ENCODE measurements at places on chromosomes 2 and 18. TPM values are rescaled to one million over a fixed set of nuclear protein-coding genes. Genes with fewer than 3 reads are reported as not detected.

DNA sequence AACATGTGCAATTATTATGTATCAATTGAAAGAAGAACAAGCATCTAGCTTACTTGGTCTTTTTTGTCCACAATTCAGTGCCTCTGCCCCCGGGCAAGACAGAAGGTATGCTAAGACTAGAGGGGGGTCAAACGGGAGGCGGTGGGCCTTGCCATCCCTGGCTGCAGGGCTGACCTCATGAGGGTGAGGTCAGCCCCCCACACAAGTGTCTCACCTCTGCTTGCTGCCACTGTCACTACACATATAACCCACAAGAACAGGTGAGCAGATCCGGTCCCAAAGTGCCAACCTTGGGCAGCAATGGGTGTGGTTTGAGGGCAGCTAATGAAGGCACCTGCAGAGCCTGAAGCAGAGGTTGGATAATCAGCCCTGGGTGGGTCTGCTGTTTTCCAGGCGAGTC, 71.5 kb downstream of the EDAR start:
- DNase-seq = no peak

- no peak for DNase-seq
Observed at GRCh38 chr18:69951182-69951581, 3.5 kb upstream of the CD226 start.

DNA sequence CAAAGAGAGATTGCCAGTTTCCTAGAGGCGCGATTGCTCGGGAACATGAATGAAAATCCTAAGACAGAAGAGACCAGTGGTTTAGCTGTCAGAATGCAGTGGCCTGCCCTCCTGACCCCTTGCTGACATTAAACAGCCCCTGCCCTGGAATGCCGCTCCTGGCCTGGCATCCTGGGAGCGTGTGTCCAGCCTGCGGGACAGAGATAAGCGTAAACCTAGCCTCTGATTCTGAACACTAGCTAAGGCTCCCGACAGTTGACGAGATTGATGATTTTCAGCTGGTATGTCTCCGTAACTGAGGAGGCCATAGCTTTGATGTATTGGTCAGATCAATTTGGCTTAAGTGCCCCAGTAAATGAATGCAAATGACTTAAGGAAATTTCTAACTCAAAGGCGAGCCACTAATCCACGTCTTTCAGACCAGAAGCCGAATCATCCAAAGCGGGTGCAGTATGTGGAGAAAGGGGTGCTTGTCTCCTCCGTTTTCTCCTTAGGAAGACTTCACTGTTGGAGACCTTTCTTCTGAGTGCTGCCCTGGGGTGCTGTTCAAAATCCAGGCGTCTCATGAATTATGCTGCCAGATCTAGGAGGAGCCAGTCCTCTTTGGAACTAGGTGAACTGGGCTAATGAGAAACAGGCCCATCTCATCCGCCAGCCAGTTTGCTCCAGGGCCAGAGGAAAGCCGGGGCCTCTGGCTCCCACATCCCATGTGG, 142.5 kb upstream of the L3MBTL4 start:
- DNase-seq = no peak

- no peak for DNase-seq
Observed at GRCh38 chr18:77114415-77115191, 18.0 kb downstream of the MBP start.

- no peak for DNase-seq
Observed at GRCh38 chr2:149178612-149179011, 140.1 kb downstream of the LYPD6B start.

- peak; percentile 88 for DNase-seq
Observed at GRCh38 chr18:63317982-63318888, 1.3 kb downstream of the BCL2 start.

DNA sequence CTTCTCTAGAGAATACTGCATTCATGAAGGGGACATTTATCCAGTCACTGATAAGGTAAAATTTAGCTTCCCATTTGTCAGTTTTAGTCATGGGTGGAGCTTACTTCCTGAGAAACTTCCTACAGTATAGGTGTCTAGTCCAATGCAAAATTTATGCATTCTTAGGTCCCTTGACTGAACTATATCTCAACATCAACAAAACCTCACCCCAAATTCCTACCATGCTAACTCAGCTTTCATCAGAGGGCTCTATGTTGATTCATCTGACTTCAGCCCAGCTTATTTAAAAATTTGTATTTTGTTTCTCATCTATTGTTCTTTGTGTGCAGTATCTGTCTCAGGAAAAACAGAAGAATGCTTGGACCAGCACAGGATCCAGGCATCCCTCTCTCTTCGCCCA, 296.4 kb upstream of the ACVR2A start:
- DNase-seq = no peak

- no peak for DNase-seq
Observed at GRCh38 chr2:164773635-164774034, 68.0 kb downstream of the COBLL1 start.

DNA sequence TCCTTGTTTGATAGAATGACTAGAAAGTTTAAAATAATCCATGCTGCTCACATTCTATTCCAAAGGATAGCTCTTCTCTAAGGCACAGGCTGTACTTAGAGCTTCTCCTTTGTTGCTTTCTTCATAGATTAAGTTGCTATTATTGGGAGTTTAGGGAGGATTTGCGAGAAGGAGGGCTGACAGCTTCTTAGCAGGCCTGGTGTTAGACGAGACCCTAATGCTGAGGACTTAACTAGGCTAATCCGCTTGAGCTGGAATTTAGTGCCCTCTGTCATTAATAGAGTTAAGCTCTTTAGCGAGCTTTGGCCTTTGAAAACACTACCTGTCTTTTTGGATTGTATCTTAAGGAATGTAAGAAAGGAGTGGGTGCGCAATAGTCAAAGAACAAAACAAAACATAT, 81.3 kb downstream of the MOGAT1 start:
- no peak for DNase-seq

DNA sequence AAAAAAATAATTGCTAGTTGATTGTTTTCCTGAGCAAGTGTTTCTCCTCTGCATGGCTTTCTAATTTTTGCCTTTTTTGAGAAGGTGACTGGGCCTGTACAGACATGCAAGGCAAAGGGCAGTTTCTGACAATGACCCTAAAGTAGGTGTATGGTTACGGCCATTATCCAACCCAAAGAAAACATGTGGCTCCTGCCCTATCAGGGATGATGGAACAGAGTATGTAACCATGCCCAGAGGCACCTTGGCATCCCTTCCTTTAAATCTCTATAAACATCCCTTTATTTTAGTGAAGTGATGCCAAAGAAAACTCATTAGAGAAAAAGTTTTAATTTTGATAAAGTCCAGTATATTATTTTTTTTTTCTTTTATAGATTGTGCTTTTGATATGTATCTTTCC, 217.5 kb downstream of the LPIN1 start:
- DNase-seq = no peak

GRCh38 chr2:235024191-235024860, 72.5 kb downstream of the SH3BP4 start:
- no peak for DNase-seq

DNA sequence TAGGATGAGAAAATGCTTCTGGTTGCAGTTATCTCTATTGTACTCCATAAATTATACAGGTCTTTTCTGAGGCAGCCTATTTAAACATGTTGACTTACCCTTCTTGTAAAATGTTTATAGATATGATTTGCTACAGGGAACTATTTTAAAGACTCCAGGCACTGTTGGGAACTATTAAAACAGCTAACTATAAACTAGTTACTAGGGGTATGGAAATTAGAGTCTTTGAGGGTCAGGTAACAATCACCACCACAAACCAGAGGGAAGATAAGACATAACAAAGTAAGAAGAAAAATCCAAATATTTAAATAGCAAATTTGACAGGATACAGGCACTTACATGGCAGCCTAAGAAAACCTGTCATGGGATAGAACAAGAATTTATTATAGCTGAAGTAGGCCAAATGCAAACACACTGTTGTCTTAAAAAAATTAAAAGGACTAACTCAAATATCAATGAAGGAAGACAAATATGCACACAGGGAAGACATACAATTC, 251.0 kb upstream of the CWC22 start:
- no peak for DNase-seq

DNA sequence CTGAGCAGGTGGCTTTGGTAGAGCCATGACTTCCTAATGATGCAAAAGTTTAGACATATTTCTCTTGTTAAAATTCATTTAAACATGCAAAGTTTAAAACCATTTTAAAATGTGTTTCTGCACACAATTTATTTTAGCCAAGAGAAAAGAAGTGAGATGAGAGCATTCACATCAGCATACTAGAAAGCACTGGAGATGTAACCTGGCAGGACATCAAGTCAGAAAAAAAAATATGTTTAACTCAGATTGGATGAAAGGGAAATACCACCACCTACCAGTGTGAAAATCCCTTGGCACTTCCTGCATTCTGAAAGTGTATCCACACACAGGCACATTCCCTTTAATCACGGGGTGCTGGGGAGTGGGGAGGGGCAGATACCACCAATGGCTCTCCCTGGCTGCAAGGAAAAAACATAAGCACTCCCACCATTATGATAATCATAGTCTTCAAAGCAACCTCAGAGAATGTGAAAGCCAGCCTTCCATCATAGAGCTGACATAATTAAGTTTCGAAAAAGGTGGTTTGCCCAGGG, 25.0 kb downstream of the DNER start:
- no peak for DNase-seq

The AOX1 gene
- total RNA-seq = not detected

The DNAJC27 gene
- 4.7 TPM for total RNA-seq

The RAMP1 gene
- total RNA-seq = 0.63 TPM

The C1GALT1C1L gene
- 0.20 TPM for total RNA-seq
